ENCODE measurements at places on chromosomes 16 and 17.

DNA sequence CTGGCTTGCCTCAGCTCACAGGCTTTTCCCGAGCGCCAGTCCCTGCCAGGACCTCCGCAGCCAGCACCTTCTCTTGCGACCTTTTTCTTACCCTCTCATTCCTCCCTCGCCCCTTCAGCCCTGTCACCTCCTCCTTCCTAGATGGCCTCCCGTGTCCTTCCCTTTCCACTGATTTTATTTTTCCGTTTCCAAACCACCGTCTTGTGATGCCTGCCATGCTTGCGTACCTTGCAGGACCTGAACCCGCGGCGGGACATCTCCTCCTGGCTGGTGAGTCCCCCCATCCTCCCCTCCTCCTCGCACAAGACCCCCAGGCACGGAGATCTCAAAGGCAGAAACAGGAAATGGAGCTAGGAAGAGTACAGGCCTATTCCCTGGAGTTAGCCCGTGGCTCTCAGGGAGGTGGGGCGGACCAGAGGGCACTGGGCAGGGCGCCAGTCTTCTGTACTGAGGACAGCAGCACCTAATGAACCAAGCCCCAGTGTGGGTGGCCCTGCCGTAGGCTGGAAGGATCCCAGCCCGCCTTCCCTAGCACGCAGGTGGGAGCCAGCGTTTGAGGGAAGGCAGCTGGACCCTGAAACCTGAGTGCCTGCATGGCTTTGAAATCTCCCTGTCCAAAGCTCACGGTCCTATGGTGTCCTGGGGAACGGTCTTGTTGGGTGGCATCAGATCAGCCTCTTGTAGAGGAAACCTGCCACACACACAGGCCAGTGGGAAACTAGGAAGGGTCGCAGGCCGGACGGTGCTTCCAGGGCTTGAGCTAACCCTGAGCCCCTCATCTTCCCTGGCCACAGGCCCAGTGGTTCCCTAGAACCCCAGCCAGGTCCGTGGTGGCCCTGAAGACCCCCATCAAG lies 612 bp downstream of the CISD3 start:
- peak; percentile 78 for DNase-seq

- DNase-seq, result no peak
Measured at GRCh38 chr16:72794319-72794718, 253.6 kb downstream of the ZFHX3 start.

GRCh38 chr16:47905771-47906170 lies 250.0 kb downstream of the ABCC12 start:
- DNase-seq, result peak; percentile 45

DNA sequence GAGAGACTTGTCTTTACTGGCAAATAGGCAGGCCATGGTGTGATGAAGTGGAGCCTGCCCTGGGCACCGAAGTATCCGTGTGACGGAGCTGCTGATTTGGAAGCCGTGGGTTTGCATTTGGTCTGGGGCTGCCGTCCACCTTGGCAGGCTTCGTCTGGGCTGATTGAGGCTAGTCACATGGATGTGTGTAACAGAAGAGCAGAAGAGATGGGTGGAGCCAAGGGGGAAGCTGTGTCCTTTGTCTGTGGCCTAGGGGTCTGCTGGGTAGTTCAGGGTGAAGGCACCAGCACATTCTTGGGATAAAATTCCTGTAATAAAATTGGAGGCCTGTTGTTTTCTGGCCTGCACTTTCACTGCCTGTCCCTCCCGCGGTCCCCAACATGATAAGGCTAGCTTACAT lies 106.1 kb downstream of the AATF start:
- no peak for DNase-seq

GRCh38 chr17:65041518-65041917 lies 15.0 kb downstream of the GNA13 start:
- DNase-seq, result no peak

GRCh38 chr16:82059983-82060421 lies 24.9 kb downstream of the HSD17B2 start:
- peak; percentile 59 for DNase-seq

GRCh38 chr17:7885367-7886226 lies 3.0 kb upstream of the CHD3 start:
- peak; percentile 61 for DNase-seq

GRCh38 chr16:65094009-65094408 lies 27.9 kb downstream of the CDH11 start:
- DNase-seq, result no peak

DNA sequence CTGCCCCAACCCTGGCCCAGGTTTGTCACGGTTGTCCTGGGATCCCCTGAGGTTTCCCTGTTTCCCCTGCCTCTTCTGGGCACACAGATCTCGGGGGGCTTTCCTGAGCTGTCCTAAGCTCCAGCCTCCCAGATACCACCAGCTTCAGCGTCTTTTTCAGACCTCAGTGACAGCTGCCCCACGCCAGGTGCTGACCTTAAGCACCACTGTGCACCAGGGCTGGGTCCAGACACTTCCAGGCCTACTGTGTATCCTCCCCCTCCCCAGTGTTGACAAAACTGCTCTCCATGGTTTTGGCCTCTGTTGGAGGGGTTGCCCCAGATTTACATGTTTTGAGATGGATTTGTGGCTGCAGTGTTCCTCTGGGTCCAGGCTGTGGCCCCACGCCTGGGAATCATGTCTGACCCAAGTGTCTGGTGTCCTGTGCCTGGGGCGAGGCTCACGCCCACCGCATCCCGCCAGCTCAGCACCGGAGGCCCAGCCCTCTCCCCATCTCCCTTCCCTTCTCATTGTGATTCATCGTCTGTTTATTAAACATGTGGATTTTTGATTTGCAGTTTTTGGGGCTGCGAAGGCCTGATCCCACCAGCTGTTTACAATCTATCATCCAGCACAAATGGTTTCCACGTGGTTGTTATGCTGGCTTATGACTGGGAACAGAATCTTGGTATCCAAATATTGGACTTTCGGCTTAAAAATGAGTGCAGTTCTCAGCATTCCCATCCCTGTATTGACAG lies 82.1 kb downstream of the METRNL start:
- DNase-seq, result peak; percentile 79

- DNase-seq, result no peak
Measured at GRCh38 chr16:23232806-23233205, 50.3 kb downstream of the SCNN1G start.

DNA sequence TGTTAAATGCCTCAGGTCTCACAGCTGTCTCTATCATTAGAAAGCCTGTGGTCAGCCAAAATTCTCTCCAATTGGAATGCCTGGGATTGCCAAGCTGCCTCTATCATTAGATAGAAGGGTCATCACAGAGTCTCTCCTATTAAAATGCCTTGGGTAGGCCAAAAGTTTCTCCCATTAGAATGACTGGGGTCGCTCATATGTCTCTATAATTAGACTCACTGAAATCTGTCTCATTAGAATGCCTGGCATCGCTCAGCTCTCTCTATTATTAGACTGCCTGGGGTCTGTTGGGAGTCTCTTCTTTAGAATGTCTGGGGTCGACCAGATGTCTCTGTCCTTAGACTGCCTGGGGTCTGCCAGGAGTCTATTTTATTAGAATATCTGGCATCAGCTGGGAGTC lies 2265.1 kb downstream of the TP53TG3F start:
- no peak for DNase-seq

GRCh38 chr17:9002606-9003354 lies 18.5 kb upstream of the NTN1 start:
- DNase-seq, result no peak

GRCh38 chr16:11349599-11350276 lies 4.5 kb downstream of the RMI2 start:
- peak; percentile 91 for DNase-seq

- DNase-seq, result peak; percentile 91
Measured at GRCh38 chr16:82694239-82694874, 67.6 kb downstream of the CDH13 start.

- no peak for DNase-seq
Measured at GRCh38 chr17:63041251-63041650, 75.2 kb downstream of the TANC2 start.

DNA sequence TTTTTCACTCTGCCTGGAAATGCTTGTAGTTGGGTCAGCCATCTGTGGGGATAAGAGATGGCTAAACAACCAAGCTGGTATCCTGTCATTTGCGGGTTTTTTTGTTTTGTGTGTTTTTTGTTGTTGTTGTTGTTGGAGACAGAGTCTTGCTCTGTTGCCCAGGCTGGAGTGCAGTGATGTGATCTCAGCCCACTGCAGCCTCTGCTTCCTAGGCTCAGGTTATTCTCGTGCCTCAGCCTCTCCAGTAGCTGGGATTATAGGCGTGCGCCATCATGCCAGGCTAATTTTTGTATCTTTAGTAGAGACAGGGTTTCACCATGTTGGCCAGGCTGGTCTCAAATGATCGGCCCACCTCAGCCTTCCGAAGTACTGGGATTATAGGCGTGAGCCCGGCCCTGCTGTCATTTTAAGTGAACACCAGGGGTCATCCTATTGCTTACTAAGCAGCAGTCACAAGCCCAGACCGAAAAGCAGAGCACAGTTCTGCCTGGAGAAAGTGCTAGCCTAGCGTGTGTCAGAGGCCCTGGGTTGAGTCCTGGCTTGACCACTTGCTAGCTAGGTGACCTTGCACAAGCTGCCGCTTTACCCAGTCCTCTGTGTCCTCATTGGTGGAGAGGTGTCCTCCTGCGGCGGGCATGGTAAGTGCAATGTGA lies 4.6 kb downstream of the SMCR8 start:
- peak; percentile 76 for DNase-seq

DNA sequence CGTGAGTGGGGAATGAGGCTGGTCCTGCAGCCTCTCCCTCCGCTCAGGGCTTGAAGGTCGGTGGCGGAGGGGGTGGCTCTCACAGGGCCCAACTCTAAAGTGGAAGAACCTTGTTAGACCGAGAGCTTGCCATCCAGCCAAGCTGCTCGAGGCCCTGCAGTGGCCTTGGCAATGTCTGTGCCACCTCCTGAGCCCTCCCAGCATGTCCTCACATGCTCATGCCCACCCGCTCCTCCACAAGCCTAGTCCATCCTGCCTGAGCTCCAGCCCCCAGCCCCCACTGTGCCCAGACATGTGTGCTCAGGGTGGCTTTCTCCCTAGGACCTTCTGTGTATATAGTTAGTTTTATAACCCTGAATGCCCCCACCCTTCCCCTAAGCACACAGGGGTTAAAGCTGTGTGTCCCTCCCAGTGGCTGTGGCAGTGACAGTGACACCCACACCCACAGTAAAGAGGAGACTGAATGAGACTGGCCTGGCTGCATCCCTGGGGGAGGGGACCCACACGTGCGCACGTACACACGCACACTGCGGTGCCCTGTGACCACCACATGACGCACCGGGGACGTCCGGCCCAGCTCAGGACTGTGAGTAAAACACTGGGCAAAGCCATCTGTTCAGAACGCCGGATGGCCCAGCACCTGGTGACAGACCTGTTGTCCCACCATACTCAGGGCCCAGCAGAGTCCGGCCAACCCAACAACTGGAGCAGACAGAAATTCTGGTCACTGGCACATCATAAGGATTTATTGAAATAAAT lies 15.6 kb downstream of the PDK2 start:
- DNase-seq, result no peak

DNA sequence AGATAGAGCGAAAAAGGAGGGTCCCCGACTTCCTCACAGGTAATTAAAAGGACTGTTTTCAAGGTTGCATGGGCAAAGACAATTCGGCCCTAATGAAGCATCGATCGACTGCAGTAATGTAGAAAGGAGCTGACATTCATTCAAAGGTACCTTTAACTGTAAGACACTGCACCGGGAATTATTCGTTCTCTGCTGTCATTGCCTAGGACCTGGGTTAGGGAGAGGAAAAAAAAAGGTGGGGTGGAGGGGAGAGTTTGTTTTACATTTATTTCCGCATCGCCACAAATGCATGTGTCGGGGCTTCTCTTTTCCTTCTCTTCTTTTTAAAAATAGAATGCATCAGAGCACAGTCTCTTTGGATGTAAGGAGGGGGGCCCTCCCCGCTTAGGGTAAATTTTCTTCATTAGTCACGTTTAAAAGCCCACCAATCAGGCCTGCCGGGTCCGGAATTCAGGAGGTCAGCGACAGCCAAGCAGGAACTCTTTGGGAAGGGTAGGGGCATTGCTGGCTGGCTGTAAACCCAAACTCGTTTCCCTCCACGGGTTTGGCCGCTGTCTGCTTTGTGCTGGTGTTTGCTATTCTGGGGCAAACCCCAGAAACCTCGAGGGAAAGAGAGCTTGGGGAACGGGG lies 496.2 kb upstream of the ZFHX3 start:
- DNase-seq, result no peak

- no peak for DNase-seq
Measured at GRCh38 chr17:76918811-76919210, 50.6 kb downstream of the MGAT5B start.

GRCh38 chr16:81107511-81107910 lies 11.3 kb upstream of the GCSH start:
- no peak for DNase-seq

DNA sequence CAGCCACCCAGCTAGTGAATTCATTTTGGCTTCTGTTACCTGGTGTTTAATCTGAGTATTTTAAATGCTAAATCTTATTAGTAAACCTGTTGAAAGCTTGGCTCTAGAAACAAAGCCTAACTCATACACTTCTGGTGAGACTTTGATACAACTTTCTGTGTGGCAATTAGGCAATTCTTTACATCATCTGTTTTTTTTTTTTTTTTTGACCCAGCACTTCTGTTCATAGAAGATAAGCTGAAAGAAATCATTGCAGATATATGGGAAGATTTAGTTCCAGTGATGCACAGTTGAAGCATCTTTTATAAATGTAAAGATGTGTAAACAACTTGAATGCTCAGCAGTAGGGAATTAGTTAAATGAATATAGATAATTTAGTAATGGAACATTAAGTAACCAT lies 21.7 kb upstream of the ABCC11 start:
- DNase-seq, result no peak

DNA sequence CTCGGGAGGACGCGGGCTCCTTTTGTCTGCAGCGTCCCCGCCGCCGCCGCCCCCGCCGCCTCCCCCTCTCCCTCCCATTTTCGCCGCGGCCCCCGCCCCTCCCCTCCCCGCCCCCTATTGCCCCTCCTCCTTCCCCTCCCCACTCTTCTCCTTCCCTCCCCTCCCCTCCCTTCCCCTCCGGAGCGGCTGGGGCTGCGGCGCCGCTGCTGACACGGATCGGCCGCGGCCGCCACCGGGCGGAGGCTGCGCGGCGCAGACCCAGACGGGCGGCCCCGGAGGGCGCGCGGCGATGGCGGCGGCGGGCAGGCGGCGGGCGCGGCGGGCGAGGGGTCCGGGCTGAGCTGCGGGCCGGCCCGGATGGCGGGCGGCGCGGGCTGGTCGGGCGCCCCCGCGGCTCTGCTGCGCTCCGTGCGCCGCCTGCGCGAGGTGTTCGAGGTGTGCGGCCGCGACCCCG lies at the start of gene RAB11FIP4:
Gene RAB11FIP4 (plus strand): TSS at position 180 of the 454 bp plus-strand sequence. CDS start 178 bp downstream, at position 358.
- DNase-seq, result peak; percentile 20

- DNase-seq, result no peak
Measured at GRCh38 chr17:10147761-10148415, 50.5 kb downstream of the GAS7 start.
